ENCODE measurements at places on chromosomes 1 and 21.
A peak's percentile ranks its signal among the peaks of the same experiment; 100 is the strongest.

DNA sequence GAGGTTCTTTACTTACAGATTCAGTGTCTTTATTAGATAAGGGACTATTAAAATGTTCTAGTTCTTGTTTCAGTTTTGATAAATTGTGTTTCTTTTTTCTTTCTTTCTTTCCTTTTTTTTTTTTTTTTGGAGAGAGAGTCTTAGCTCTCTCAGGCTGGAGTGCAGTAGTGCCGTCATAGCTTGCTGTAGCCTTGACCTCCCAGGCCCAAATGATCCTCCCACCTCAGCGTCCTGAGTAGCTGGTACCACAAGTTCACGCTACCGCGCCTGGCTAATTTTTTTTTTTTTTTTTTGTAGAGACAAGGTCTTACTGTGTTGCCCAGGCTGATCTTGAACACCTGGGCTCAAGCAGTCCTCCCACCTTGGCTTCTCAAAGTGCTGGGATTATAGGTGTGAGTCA is 76.6 kb downstream of the TMEM200B start:
- no peak for DNase-seq

DNA sequence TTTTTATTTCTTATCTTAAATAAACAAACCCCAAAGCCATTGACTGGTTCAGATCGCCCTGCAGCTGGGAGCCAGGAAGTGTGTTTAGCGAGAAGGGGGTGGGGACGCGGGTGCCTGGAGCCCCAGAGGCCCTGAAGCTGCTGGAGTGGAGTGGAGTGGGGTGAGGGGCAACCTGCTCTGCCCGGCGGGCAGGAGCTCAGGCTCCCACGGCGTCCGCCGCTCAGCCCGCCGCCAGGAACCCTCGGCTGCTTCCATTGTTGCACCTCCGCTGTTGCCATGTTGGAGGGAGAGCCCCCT is 673 bp downstream of the PIK3C2B start:
- DNase-seq = no peak

DNA sequence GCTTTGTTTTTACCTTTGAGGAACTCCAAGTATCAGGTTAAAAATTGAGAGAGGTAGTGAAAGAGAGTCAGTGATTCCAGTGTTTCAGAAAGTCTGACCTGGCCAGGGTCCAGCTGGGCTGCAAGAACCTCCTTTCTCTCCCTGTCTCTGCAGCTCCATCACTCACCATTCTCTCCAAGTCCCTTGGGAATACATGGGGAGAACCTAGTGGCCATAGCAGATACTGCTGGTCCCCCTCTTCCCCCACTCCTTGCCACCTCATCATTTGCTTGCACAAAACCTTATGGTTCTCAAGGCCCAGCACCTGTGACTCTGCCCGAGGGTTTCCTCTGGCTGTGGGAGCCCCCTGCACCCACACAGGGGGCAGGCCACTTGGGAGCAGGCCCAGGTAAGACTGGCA is 279.5 kb downstream of the KIF26B start:
- DNase-seq = no peak

DNA sequence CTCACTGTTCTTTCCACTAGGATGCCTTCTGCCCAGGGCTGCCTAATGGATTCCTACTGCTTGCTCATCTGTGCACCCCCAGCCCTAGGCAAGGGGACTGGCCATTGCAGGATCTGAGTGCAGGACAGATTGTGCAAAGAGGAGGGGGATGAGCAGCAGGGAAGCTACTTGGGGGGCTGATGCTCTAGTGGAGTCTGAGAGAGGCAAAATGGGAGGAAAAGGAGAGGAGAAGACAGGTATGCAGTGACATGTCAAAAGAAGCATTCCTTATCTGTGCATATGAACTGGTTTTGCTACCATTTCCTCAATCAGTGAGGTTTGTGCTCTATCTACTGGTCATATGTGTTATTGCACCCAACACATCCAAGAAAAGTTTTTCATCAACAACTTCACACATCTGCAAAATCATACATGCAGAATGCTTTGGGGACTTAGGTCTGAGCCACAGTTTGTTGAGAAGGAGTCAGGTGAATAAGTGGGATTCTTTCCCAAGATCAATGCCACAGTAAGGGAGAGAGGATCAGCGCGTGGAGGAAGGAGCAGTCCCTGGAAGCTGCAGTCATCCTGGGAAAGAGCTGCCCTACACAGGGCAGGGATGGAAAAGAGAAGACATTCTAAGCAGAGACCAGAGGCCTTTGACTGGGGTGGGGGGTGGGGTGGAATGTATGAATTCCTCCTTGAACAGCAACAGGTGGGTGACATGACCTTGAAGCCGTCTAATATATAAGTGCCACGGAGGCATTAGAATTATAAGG is 14.4 kb downstream of the SLC5A9 start:
- no peak for DNase-seq

- no peak for DNase-seq
Measured at GRCh38 chr1:87951852-87952251, 623.2 kb downstream of the LMO4 start.

- DNase-seq = no peak
Measured at GRCh38 chr1:196271212-196271947, 336.9 kb downstream of the KCNT2 start.

- DNase-seq = no peak
Measured at GRCh38 chr1:108826081-108826635, 30.7 kb downstream of the AKNAD1 start.

DNA sequence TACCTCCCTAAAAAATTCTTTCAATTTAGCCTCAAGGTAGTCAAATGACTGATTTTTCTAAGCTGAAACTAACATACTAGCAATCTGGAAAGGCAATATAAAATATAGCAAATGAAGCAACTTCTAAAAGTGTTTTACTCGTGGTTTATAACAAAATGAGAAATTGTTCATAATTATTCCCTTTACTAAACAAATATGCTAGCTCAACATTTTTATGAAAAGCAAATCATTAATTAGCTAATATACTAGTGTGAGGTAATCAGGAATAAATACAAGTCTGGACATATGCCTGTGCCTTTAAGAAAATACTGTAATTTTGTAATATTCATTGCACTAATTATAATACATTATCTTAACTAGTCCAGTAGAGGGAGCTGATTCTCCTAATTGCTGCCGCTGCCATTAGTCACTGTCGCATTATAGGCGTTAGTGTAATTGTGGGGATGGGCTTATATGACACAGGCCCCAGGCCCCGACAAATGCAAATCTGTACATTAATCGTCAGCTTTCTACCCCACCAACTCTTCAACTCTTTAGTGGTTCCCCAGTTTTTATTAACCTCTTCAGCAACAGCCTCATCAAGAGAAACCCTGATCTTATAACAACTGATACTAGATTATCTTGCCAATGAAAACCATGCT is 160.9 kb downstream of the GABPA start:
- peak; percentile 16 for DNase-seq

GRCh38 chr1:225565847-225566246 is 87.1 kb downstream of the ENAH start:
- DNase-seq = no peak

- no peak for DNase-seq
Measured at GRCh38 chr1:97053268-97053667, 331.7 kb downstream of the PTBP2 start.

- DNase-seq = no peak
Measured at GRCh38 chr1:90509225-90510048, 207.7 kb downstream of the BARHL2 start.

GRCh38 chr1:16018749-16019643 is 1.2 kb upstream of the HSPB7 start:
- no peak for DNase-seq

DNA sequence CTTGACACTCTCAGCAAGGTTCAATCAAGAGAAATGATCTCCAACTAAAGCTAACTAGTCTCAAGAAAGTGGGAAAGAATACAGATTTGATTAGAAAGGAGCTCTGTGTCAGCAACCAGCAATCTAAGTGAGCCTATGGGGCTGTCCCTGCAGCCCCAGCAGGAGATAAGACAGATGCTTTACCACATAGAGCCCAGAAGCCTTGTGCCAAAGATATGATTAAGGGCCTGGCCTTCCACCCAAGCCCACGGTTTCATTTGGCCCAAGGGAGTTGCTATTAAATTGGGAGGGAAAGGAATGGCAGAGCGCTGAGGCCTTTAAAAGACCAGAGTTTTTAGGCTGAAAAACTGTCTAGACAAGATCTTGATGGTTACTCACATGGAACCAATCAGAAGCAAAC is 74.8 kb downstream of the HLCS start:
- no peak for DNase-seq

DNA sequence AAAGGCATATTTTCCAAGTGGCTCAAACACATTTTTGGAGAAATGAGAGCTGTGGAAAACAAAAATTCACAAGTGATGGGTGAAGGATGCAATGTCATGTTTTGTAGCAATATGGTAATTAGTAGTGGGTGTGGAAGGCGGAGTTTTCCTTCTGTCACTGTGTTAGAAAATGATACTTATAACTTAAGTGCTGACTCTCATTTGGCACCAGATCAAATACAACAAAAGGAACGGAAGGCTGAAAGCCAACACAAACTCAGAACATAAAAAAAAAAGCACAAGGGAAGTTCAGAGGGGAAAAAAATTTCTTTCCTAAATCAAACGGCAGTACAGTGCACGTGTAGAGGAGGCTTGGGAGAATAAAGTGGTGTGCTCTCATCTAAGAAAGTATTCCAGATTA is at the start of gene TNFSF18:
TNFSF18 (minus strand) TSS at position 77 of the 400 bp plus-strand sequence; CDS start at position 32, 45 bp downstream.
- DNase-seq = no peak

GRCh38 chr1:186849271-186849671 is 20.5 kb downstream of the PLA2G4A start:
- DNase-seq = no peak

DNA sequence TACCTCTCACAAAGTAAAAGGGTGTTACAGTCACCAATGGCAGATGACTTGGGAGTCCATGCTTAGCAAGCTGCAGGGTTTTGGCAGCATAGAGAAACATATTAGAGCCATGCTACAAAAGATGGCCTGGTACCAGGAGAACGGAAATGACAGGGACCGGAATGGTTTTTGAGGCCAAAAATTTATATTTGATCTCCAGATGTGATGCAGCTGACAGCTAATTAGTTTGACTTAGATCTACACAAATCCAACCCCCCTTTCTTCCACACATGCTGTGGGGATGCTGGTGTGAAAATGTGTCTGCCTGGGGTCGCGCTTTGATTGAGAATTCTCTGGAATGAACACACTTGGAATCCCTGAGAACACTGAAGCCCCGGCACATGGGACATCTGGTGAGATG is 26.5 kb downstream of the SYF2 start:
- no peak for DNase-seq

DNA sequence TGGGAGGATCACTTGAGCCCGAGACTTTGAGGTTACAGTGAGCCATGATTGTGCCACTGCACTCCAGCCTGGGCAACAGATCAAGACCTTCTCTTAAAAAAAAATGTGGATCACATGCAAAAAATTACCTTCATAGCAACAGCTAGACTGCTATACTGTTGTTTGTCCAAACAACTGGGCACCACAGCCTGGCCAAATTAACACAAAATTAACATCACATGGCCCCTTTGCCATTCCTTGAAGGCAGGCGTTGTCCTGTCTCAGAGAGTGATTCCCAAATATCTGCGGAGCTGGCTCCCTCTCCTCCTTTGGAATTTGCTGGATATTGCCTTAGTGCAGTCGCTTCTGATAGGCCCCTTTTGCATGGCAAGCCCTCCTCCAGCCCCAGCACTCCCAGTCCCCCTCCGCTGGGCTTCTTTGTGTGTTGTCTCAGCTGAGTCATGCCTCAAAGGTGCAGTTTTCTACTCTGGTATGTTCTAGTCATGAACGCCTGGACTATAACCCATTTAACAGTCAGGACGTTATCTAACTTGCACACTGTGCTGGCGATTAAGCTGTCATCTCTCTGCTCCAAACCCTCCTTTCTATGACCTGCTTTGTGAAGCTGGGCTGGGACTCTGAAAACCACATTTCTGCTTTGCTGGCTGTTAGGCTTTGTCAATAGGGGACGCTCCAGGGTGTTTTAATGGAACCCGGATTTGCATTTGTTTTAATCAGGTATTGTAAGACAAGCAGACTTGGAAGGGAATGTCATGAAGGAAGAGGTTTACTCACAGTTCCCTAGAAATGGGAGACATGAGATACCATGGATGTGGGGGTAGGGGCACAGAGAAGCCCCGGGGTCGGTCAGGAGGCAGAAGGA is 20.1 kb upstream of the HPCAL4 start:
- no peak for DNase-seq

DNA sequence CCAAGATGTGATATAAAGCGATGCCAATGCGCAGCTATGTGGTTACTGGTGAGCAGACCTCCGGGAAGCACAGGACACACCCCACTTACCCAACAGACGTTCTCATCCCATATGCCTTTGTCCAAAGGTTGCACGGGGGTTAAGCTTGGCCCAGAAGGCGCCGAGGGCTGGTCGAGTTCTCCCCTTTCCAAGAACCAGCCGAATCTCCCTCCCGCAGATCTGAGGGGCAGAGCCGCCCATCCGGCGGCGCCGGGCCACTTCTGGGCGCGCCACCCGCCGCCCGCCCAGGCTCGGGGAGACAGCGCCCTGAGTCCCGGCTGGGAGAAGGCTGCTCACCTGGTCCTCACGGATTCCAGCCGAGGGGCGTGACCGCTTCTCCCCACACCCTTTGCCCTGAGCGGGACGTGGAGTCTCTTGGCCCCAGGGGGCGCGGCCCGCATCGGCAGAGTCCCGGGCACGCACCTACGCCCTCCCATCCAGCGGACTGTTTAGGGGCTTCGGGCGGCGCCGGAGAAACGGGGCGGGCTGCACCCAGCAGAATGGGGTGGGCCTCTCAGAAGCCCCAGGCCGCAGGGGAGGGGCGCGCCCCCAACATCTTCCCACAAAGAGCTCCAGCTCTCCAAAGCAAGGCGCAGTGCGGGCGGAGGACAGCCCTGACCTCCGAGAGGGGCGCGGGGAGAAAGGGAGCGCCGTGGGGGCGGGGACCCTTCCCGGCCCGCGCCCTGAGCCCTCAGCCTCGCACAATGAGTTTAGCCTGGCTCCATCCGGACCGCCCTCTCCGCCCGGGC is 615 bp downstream of the GPR161 start:
- no peak for DNase-seq

DNA sequence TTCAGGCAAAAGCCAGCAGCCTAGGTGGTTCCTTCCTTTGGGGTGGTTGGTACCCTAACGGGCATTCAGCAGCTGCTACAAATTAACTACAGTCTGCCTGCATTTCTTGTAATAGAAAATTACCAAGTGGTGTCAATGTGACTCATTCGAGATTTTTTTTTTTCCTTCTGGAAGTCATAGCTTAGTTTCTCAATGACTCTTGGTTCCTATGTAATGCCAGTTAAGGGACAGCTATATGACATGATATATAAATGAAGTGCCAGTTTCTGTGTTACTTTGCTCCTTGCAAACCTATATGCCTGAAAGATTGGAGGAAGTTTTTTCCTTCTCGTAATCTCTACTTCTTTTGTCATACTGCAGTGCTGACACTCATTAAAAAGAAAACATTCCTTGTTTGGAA is 2.6 kb downstream of the MGST3 start:
- DNase-seq = no peak
